ENCODE measurements at places on chromosomes 3 and 15.

GRCh38 chr3:25604107-25604805 is 60.5 kb downstream of the TOP2B start:
- no peaks in the 10 kb centered on the region for H3K27me3 ChIP-seq
- peaks cover 13% of the 10 kb centered on the region for H3K4me1 ChIP-seq
- DNase-seq: no peak
- peak overlapping the region; percentile 1 for H3K27ac ChIP-seq

- peak; percentile 72 for DNase-seq
- no peak overlapping the region for H3K27ac ChIP-seq
- H3K27me3 ChIP-seq: no peaks in the 10 kb centered on the region
- H3K36me3 ChIP-seq: no peaks in the 10 kb centered on the region
- peaks cover 23% of the 10 kb centered on the region for H3K4me1 ChIP-seq
These were observed 152.3 kb downstream of the SMAD6 start for GRCh38 chr15:66854012-66854965.

GRCh38 chr15:74782259-74783071 is 585 bp downstream of the CSK start:
- H3K27ac ChIP-seq: peak overlapping the region; percentile 94
- H3K27me3 ChIP-seq: no peaks in the 10 kb centered on the region
- H3K4me3 ChIP-seq: peak overlapping the region; percentile 95
- no peaks in the 10 kb centered on the region for H3K36me3 ChIP-seq

- no peak for DNase-seq
- H3K4me3 ChIP-seq: no peak overlapping the region
- H3K36me3 ChIP-seq: peaks cover 97% of the 10 kb centered on the region
- no peaks in the 10 kb centered on the region for H3K4me1 ChIP-seq
- H3K27ac ChIP-seq: no peak overlapping the region
These were observed 14.3 kb upstream of the ZBTB47 start for GRCh38 chr3:42639192-42639591.

DNA sequence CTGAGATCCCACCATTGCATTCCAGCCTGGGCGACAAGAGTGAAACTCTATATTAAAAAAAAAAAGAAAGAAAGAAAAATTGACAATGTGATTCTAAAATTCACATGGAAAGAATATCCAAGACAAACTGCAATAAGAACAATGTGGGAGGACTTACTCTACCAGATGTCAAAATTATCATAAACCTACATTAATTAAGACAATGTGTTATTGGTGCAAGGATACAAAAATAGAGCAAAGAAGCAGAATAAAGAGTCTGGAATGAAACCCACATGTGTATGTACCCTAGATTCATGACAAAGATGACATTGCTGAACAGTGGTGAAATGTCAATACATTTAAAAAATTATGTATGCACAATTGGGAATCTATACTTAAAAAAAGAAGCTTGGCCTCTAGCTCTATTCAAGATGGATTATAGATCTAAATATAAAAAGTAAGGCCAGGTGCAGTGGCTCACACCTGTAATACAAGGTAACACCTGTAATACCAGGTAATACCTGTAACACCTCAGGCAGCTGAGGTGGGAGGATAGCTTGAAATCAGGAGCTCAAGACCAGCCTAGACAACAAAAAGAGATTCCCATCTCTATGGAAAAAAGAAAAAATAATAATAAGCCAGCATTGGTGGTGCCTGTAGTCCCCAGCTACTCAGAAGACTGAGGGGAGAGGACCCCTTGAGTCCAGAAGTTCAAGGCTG is 45.7 kb downstream of the ZBTB11 start:
- DNase-seq: peak; percentile 21
- H3K27ac ChIP-seq: no peak overlapping the region
- H3K36me3 ChIP-seq: no peaks in the 10 kb centered on the region
- no peaks in the 10 kb centered on the region for H3K27me3 ChIP-seq

- H3K27ac ChIP-seq: peak overlapping the region; percentile 56
- no peaks in the 10 kb centered on the region for H3K27me3 ChIP-seq
- H3K4me1 ChIP-seq: peaks cover 17% of the 10 kb centered on the region
- H3K36me3 ChIP-seq: no peaks in the 10 kb centered on the region
- no peak for DNase-seq
- H3K4me3 ChIP-seq: no peak overlapping the region
These were observed 182.2 kb upstream of the ICE2 start for GRCh38 chr15:60661080-60661645.

DNA sequence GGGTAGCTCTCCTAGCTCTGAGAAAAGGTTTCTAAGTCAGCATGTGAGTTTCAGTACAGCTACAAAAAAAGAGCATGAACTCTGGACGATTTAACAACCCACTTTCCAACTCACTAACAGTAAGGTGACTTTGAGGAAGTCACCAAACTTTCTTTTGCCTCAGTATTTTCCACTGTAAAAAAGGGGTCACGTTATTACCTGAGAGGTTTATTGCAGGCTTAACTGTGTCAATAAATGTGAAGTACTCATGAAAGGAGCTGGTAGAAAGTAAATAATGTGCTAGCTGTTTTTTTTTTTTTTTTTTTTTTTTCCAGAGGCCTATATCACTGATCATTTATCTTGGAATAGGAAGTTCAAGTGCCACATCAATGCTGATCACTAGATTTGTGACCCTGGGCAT is 89.3 kb downstream of the PLSCR2 start:
- H3K4me1 ChIP-seq: peaks cover under 1% of the 10 kb centered on the region
- H3K27ac ChIP-seq: no peak overlapping the region
- H3K36me3 ChIP-seq: no peaks in the 10 kb centered on the region
- H3K4me3 ChIP-seq: no peak overlapping the region
- DNase-seq: no peak

DNA sequence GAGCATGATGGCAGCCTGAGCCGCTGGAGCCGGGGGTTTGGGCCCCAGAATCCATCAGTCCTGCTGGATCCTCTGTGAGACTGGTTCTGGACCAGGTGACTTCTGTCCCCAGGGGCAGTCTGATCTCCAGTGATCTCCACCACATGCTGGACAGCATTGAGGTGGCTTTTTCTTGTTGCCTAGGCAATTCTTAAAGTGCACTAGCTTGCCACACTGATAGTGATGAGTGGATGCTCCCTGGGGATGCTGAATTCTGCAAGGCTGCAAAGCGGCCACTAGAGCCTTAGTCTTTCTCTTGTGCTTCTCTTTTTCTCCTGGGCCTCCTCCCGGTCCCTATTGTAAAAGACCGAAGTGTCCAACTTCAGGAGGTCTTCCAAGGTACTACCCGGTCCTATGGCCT is 70.4 kb upstream of the ATP11B start:
- no peak for DNase-seq
- H3K4me1 ChIP-seq: no peaks in the 10 kb centered on the region
- no peak overlapping the region for H3K4me3 ChIP-seq
- H3K27ac ChIP-seq: no peak overlapping the region

- no peaks in the 10 kb centered on the region for H3K4me1 ChIP-seq
- no peak overlapping the region for H3K27ac ChIP-seq
- no peaks in the 10 kb centered on the region for H3K27me3 ChIP-seq
- DNase-seq: no peak
- H3K4me3 ChIP-seq: no peak overlapping the region
- H3K36me3 ChIP-seq: no peaks in the 10 kb centered on the region
These were observed 745.7 kb upstream of the CCDC54 start for GRCh38 chr3:106631373-106632108.

GRCh38 chr3:8103954-8104353 is 397.7 kb upstream of the LMCD1 start:
- H3K27ac ChIP-seq: no peak overlapping the region
- no peak overlapping the region for H3K4me3 ChIP-seq
- no peak for DNase-seq
- no peaks in the 10 kb centered on the region for H3K27me3 ChIP-seq

DNA sequence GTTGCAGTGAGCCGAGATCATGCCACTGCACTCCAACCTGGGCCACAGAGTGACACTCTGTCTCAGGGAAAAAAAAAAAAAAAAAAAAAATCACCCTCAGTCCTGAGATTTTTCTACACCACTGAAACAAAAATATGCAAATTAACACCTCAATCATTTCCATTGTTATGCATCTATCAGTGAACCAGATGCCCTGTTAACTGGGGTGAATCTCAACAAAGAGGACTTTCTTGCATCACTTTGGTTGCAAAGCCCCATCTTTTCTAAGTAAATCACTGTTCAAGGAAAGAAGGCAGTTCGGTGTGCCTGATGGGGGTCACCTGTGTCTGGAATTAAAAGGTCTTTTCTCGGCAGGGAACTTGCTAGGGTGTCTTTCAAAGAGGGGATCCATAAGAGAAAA is 421.6 kb downstream of the EPHB1 start:
- no peaks in the 10 kb centered on the region for H3K4me1 ChIP-seq
- no peak overlapping the region for H3K27ac ChIP-seq
- no peak overlapping the region for H3K4me3 ChIP-seq
- no peaks in the 10 kb centered on the region for H3K27me3 ChIP-seq

- H3K36me3 ChIP-seq: no peaks in the 10 kb centered on the region
- no peaks in the 10 kb centered on the region for H3K27me3 ChIP-seq
- H3K4me3 ChIP-seq: peak overlapping the region; percentile 9
- DNase-seq: no peak
- H3K4me1 ChIP-seq: no peaks in the 10 kb centered on the region
- no peak overlapping the region for H3K27ac ChIP-seq
These were observed 8.0 kb upstream of the COL6A6 start for GRCh38 chr3:130509008-130509407.

DNA sequence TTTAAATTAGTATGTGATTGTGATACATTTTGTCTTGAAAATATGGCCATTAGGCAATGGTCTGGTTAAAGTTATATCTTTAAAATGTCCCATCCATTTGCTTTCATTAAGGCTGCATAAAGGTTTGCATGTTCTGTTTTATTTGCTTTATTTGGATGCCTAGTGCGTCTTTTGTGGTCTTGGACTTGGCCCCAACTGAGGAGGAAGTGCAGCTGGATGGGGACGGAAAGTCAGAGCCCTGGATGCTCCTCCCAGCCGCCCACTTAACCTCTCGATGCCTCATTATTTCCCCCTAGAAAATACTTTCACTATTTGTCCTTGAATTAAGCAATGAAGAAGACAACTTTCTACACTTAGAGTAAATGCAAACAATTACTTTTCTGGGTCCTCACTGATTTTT is 898.2 kb downstream of the MCTP2 start:
- no peak overlapping the region for H3K27ac ChIP-seq
- no peak for DNase-seq
- H3K4me1 ChIP-seq: peaks cover 21% of the 10 kb centered on the region

DNA sequence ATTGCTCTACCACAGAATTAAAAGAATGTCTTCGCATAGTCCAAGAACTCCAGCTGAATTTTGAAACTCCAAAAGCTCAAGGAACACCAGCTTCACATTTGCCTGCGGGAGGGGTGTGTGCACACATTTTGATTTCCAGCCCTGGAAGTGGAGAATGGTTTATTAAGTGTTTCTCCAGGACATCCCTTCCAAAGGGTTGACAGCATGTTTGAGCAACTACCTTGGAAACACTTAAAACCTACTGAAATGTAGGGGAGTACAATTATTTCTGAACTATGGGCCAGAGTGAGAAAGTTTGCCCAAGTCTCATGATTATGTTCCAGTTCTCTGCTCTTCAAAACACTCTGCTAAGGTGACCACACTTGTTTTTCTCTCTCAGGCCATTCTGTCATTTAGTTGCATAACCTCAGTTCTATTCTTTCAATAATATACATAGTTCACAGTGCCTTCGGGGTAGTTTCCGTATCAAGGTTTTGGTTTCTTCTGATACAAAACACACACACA is 7.9 kb downstream of the ACP3 start:
- no peaks in the 10 kb centered on the region for H3K4me1 ChIP-seq
- no peak overlapping the region for H3K27ac ChIP-seq
- H3K36me3 ChIP-seq: no peaks in the 10 kb centered on the region
- DNase-seq: no peak
- no peak overlapping the region for H3K4me3 ChIP-seq

DNA sequence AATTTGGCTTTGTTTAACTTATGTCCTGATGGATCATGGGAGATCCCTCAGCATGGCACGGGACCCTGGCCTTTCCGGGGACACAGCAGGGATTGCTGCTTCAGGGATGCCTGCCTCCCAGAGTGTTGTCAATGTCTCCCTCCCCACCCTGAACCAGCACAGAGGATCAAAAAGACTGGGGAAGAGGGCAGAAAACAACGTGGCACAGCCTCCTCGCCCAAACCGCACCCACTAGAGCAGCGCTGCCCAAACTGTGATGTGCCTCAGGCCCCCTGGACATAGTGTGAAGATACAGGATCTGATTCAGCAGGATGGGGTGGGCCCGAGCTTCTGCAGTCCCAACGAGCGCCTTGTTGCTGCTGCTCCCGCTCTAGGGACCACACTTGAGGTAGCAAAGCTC is 34.5 kb downstream of the SLC6A20 start:
- no peaks in the 10 kb centered on the region for H3K36me3 ChIP-seq
- no peak overlapping the region for H3K27ac ChIP-seq
- no peak for DNase-seq
- H3K4me1 ChIP-seq: no peaks in the 10 kb centered on the region
- H3K27me3 ChIP-seq: no peaks in the 10 kb centered on the region

GRCh38 chr15:29873264-29873663 is 51.0 kb upstream of the TJP1 start:
- no peak for DNase-seq
- no peaks in the 10 kb centered on the region for H3K27me3 ChIP-seq
- H3K36me3 ChIP-seq: no peaks in the 10 kb centered on the region
- peaks cover 4% of the 10 kb centered on the region for H3K4me1 ChIP-seq

DNA sequence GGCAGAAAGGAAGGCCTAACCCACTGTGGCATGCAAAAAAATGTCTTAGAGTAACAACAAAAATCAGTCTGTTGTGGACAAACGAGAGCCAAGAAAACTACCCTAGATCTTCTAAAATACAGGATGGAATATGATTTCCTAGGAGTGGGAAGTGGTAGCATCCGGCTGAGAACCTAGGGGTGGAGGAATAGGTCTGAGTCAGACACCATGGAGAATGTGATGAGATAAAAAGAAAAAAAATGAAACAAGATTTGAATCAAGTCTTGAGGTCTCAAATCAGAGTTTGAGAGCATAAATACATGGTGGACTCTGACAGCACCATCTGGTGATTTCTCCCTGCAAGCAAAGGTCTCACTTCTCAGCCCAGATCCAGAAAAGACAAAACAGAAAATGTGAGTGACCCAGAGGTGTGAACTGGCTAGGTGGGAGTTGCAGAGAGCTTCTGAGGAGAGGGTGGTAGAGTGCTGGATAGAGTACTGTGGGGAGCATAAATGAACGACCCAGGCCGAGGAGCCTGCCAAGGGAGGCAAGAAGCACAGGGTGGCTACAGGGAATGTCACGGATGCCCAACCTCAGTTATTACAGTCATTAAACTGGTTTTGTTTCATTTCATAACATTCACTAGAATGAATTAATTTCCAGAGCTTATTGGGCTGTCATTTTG is 27.6 kb upstream of the VEPH1 start:
- H3K27ac ChIP-seq: no peak overlapping the region
- no peak overlapping the region for H3K4me3 ChIP-seq
- H3K27me3 ChIP-seq: no peaks in the 10 kb centered on the region
- H3K4me1 ChIP-seq: peaks cover 3% of the 10 kb centered on the region

GRCh38 chr15:74156678-74157411 is 16.7 kb upstream of the ISLR start:
- H3K4me1 ChIP-seq: peaks cover 40% of the 10 kb centered on the region
- no peak overlapping the region for H3K4me3 ChIP-seq
- no peaks in the 10 kb centered on the region for H3K27me3 ChIP-seq
- no peaks in the 10 kb centered on the region for H3K36me3 ChIP-seq
- H3K27ac ChIP-seq: peak overlapping the region; percentile 62

GRCh38 chr3:53551324-53551723 is 56.9 kb downstream of the CACNA1D start:
- H3K27me3 ChIP-seq: no peaks in the 10 kb centered on the region
- no peak overlapping the region for H3K27ac ChIP-seq
- no peaks in the 10 kb centered on the region for H3K36me3 ChIP-seq

- H3K27me3 ChIP-seq: no peaks in the 10 kb centered on the region
- no peak overlapping the region for H3K27ac ChIP-seq
- H3K4me1 ChIP-seq: peaks cover 22% of the 10 kb centered on the region
- no peak for DNase-seq
These were observed 332.2 kb downstream of the LPP start for GRCh38 chr3:188486126-188486525.
